Mesothelial cell of epicardium (in vitro differentiated cells): ENCODE measurements at places on chromosomes 11 and 22.

- no peak for DNase-seq
These were observed 248.8 kb downstream of the TBC1D22A start for GRCh38 chr22:47011131-47011858.

DNA sequence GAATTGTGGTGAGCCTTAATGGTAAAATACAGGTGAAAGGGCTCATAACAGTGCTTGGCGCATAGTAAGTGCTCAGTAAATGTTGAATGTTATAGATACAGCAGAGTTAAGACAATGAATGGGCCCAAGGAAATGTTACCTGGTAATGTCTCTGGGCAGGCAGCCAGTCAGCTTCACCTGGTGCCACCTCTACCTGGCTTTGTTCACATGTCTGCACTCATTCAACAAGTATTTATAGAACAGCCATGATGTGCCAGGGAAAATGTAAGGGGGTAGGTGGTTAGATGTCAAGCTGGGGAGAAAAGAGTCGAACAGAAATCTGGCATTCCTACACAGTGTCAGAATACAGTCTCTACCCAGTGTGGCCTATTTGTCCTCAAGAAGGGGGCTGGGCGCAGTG is 238.8 kb upstream of the SYN3 start:
- DNase-seq = no peak

DNA sequence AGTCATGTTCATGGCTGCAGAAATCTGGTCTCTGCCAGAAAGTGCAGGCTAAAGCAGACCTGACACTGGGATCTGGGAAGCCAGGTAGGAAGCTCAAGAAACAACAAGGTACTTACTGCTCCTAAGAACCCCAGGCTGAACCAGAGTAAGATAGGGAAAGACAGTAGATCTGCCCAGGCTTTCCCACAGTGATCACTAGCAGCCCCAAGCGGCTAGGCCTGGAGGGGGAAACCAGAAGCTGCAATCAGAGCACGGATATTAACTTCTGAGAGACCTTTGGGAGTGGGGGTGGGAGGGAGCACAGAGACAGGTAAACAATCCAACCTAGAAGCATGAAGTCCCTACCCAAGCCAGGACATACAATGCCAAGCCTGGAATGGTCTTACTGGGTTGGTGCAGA is 135.2 kb upstream of the C11orf58 start:
- no peak for DNase-seq

- DNase-seq = no peak
These were observed 15.6 kb downstream of the IGF2 start for GRCh38 chr11:2123628-2123960.

DNA sequence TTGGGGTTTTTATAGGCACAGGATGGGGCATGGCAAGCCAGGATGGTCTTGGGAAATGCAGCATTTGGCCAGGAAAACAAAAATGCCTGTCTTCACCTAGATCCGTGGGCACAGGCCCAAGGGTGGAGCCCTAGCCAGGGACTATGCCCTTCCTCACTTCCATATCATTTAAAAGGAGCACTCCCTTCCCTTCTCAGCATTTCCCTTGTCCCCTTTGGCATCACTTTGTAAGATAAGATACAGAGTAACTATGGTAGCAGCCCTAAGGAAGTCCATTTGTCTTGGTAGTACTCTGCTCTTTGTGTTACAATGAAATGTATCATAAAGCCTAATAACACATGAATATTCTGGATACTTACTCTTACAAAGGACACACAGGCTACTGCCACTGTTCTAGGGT is 1092.6 kb upstream of the TENM4 start:
- DNase-seq = no peak

DNA sequence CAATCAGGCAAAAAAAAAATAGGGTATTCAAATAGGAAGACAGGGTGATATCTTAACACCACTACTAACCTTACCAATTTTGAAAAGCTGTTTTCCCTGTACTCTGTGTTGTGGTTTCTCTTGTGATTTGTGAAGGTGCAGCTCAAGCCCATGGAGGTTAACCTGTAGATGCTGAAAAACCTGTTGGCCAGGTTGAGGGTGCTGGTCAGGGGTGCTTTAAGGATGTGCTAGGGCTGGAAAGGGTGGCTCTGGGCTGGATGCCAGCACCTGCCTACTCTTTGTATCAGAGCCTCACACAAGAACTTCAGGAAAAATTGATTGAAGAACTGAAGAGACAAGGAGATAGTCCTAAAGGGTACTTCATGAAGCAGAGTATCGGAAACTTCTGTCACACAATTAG is 18.3 kb upstream of the OR5M8 start:
- DNase-seq = no peak

- no peak for DNase-seq
These were observed 89.3 kb downstream of the BCR start for GRCh38 chr22:23269441-23270211.

DNA sequence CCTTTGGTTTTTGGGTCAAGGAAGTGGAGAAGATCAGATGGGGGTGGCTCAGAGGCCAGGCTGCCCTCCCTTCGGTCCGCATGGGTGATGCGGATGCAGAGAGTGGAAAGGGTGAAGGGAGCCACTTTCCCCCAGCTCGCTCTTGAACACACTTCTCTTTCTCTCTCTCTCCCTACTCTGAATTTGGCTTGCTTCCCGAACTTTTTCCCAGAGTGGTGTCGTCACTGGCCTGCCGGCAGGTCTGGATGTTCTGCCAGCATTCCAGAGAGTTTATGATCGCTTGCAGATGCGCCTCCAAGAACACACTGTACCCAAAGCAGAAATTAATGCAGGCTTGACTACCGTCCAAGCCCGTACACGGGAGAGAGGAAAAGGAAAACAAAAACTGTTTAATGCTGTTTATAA is 103.2 kb downstream of the ZBTB16 start:
- peak; percentile 81 for DNase-seq

DNA sequence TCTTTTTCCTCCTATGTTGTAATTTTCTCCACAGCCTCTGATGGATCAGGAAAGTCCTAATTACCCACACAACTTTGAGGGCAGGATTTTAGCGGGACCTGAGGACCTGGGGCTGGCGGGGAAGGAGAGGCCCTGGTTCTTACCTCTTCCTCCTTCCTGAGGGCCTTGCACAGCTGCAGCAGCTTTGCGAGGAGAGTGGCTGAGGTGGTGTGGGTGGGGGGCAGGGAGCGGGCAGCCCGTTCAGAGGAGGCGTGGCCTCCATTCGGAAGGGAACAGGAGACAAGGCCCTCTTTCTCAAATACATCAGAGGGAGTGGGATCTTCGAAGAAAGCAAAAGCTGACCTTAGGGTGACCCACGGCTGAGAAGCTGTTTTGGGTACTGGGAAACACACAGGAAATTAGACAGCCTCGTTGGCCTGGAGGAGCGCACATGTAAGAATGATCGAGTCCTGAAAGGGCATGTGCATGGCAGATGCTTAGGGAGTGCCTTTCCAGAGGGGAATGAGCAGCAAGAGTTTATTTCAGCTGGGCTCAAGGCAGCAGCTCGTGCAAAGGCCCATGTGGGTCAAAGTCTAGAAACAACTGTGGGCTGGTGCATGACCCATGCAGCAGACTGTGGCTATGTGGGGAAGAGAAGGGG is 76.6 kb upstream of the NARS2 start:
- DNase-seq = no peak

DNA sequence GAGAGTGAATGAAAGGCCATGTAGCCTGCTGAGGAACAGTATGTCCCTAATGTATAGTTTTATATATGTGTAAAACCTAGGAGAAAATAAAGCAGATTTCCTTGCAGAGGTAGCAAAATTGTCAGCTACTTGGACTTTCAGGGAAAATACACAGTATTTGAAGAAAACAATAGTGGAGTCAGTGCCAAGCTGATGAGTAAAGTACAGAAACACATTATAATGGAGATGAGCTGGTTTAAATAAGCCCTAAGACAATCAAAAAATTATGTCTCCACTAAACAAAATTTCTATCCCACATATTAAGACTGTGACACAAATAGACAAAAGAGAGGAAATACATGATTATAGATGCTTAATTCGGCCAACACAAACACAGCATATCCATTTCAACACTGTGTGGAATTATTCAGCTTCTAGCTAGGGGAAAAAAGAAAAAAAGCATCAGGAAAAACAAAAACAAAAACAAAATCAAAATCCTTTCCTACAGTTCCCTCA is 75.9 kb downstream of the MAML2 start:
- no peak for DNase-seq

GRCh38 chr11:31487848-31488247 is 21.6 kb downstream of the IMMP1L start:
- DNase-seq = no peak

GRCh38 chr22:50621356-50621880 is 6.5 kb downstream of the ARSA start:
- no peak for DNase-seq

DNA sequence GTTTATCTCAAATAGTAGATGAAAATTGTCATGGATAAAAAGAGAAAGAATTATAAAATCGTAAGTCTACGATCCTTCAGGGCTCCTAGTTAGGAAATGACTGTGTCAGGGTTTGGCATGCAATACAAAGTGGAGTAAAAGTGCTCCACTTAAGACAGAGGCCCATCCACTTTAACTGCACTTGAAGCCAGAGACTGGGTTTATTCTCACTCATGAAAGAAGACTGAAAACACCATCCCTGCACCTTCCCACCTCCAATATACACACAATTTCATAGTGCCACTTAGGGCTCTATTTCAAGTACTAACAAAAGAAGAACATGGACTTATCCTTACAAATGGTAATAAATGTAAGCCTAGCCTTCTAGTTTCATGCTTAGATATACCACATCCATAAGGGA is 70.7 kb downstream of the ANO5 start:
- DNase-seq = no peak

GRCh38 chr11:105486929-105487328 is 122.9 kb upstream of the GRIA4 start:
- DNase-seq = no peak

- DNase-seq = no peak
These were observed 64.3 kb upstream of the CYP2D6 start for GRCh38 chr22:42194953-42195352.

DNA sequence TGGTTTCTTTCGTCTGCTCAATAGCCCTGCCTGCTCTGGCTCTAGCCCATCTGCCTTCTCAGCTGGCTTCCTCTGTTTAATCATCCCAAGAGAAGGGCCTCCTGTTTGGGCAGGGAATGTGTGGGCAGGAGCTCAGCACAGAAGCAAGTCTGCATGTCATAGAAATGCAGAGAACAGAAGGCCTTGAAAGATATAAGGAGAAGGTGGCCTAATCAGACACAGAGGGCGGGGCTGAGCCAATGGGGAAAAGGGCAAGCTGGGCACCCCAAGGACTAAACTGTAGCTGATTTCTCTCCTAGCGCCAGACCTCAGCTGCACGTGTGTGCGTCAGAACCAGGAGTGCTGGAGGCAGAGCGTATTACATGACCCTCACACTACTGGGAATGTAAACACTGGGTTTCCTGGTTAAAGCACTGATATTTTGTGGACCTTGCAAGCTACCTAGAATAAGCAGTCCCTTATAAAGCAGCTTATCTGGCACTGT is 7.6 kb upstream of the CCKBR start:
- DNase-seq = no peak

DNA sequence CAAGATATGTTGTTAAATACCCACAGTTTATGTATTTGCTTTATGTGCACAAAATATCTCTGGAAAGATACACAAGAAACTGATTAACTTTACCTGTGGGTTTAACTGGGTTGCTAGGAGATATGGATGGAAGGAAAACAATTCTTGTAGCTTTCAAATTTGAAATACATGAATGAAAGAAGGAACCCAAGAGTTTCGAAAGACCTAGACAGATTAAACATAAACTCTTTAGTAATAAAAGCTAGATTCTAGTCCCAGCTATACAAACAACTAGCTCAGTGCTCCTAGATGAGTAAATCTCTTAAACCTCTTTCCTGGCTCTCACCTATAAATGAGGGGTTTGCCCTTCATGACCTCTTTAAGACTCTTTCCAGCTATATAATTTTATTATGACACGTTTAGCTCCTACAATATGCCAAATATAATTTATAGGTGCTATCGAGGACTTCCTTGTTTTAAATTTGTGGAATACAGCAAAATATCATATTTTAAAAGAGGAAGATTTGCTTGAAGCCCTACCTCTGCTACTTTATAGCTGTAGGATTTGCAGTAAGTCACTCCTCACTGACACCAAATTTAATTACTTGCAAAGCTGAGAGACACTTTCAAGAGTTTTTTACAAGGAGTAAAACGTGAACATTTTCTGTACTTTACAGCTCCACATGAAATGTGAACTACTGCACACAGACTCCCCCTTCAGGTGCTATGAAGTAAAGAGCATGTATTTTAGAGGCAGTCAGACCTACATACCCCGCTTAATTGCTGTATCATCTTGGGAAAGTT is 50.7 kb downstream of the RRAS2 start:
- no peak for DNase-seq

DNA sequence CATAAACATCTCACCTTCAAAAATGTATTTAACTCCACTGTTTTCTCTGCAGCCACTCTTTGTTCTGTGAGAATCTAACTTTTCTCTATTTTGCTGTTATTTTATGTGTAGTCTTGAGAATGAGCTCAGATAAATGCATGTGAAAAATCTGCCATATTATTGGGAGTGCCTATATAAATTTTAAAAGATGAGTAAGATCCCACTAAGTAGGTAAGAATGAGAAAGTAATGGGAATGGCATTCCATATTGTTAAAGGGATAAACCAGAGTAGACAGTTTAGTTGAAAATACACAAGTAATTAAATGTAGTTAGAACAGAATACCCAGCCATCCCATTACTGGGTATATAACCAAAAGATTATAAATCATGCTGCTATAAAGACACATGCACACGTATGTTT is 817.2 kb downstream of the FAM181B start:
- DNase-seq = no peak

DNA sequence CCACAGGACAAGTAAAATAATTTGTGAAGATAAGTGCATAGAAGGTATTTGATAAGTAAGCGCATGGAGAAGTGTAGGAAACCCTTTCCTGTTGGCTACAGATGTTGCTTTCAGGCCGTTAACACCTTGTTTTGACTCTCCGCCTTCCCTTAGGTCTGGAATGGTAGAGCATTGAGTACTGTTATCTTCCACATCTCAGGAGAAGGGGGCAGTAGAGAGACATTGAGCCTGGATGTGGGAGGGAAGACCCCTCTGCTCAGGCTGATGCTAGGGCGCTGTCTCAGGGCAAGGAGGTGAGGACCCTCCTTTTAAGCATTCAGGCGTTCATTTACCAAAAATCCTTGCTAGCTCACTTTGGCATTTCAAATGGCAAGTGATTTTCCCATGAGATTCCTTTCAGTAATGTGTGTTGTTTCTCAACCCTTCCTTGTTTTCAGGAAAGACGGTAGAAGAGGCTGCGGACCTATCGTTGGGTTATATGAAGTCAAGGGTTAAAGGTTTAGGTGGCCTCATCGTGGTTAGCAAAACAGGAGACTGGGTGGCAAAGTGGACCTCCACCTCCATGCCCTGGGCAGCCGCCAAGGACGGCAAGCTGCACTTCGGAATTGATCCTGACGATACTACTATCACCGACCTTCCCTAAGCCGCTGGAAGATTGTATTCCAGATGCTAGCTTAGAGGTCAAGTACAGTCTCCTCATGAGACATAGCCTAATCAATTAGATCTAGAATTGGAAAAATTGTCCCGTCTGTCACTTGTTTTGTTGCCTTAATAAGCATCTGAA is 27.0 kb upstream of the SCGB1A1 start:
- DNase-seq = no peak

GRCh38 chr11:73130181-73130580 is 11.9 kb downstream of the FCHSD2 start:
- no peak for DNase-seq

- no peak for DNase-seq
These were observed 137.3 kb upstream of the KIRREL3 start for GRCh38 chr11:127137771-127138280.
